ENCODE measurements at places on chromosomes 16 and 17.

GRCh38 chr17:40241252-40241834 lies 22.2 kb downstream of the WIPF2 start:
- DNase-seq: no peak

DNA sequence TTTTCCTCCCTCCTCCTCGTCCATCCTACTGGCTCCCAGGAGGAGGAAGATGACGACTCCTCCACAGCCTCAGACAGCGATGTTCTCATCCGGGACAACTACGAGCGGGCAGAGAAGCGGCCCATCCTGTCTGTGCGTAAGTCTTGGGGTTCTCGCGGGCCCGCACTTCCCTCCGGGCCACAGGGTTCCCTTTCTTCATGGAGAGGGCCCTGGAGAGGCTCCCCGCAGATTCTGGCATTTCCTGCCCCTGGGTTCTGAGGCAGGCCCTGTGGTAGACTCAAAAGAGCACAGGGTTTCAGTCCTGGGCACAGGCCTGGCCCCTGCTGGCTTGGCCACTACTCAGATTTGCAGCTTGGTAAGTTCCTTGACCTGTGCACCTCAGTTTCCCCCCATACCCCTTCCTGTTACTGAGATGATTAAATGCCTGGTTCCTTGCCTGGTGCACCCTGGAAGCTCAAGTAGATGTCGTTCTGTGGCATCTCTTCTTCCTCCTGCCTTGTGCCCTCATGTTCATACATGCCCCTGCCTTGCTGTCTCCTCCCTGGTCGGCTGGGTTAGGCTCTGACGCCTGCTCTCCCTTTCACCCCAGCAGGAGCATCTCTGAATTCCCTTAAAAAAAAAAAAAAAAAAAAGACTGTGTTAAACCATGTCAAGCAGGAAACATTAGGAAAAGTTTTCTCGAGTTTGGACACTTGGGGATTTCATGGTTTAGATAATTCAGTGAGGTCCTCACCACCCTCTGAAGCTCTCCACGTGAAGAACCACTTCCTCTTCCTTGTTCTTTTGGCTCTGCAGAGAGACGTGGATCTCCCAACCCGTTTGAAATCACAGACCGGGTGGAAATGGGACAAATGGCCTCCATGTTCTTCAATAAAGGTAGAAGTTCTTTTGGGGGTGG lies 14.3 kb upstream of the NAT9 start:
- no peak for DNase-seq

- DNase-seq: no peak
Measured at GRCh38 chr17:17460038-17460437, 16.8 kb upstream of the MED9 start.

DNA sequence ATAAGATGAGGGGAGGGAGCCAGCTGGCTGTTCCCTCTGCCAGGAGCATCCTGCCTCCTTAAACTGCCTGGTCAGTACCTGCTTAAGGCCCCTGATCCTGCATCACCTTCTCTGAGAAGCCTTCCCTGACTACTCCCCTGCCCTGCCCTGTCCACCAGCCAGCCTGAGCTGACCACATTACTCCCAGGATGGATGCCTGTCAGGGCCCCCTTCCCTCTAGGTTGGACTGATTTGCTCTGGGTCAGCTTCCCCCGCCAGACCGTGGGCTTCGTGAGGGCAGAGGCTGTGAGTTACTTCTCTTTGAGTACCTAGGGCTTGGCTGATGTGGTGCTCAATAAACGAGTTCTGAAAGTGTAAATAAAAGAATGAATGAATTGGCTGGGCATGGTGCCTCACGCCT lies 63.3 kb downstream of the WSB1 start:
- DNase-seq: no peak

DNA sequence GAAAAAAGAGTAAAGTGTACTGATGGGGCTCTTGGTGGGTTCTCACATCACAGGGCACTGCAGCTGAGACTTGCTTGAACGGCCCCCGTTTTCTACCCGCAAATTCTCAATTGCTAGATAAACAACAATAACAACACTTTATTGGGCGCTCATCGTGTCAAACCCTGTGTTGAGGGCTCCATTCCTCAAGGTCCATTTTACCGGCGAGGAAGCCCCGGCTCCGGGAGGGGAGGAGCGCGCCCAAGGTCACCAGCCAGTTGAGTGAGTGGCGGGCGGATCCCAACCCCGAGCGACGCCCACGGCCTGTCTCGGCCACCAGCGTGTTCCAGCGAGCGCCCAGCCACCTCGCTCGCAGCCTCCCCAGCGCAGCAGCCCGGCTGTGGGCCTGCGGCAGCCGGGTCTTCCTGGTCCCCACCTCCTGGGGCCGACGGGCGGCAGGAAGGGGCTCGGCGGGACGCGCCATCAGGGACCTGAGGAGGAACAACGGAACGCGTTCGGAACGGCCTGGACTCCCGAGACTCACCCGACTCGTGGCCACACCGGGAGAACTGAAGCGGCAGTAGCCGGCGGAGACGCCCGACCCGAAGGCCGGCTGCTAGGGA lies 373 bp downstream of the CMC2 start:
- DNase-seq: peak; percentile 57

- DNase-seq: no peak
Measured at GRCh38 chr17:45262516-45263476, 902 bp upstream of the SPATA32 start.

DNA sequence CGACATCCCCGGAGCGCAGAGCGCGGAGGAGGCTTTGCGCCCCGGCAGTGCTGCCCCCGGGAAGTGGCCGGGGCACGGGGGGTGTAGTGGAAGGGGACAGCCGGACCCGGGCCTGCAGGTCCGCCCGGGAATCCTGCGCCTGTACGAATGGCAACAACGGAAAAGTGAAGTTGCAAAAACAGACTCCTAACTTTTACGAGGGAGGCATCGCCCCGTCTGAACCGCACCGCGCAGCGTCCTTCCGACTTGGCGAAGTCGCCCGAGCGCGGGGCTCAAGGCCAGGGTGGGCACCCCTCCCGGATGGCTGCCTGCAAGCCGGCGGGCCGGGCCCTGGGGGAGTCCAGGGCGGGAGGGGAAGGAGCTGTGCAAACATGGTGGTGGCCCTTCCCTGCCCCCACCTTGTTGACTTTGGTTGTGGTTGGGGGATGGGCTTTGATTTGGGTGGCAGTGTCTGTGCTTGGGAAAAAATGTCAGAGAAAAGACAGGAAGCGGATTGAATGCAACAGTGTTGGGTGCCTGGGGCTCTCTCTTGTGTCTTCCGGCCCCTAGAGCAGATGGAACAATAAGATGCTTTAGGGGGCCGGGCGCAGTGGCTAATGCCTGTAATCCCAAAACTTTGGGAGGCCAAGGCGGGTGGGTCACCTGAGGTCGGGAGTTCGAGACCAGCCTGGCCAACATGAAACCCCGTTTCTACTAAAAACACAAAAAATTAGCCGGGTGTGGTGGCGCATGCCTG lies 675 bp downstream of the RNF213 start:
- no peak for DNase-seq

GRCh38 chr17:40326014-40326831 lies 17.2 kb downstream of the RARA start:
- no peak for DNase-seq

- no peak for DNase-seq
Measured at GRCh38 chr17:67489273-67489672, 112.2 kb downstream of the PITPNC1 start.

- no peak for DNase-seq
Measured at GRCh38 chr16:57503366-57503765, 17.1 kb upstream of the DOK4 start.

DNA sequence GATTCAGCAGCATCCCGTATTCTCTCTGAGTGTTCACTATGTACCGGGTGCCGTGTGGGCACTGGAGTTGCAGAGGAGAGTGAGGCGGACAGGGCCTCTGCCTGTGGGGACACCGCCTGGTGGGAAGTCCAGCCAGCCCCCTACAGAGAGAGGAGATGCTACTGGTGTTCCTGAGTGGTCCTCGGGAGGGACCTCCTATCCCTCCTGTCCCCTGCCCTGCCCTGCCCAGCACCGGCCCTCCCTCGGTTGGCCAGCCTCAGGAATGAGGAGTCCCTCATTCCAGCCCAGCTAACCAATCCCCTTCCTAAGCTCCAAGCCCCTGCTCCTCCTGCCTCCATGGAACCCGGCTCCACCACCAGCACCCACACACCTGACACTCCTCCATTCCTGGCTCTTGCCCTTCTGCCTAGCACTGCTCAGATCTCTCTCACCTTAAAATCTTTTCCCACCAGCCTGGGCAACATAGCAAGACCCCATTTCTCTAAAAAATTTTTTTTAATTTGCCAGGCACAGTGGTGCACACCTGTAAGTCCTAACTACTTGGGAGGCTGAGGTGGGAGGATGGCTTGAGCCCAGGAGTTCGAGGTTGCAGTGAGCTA lies 2.0 kb downstream of the ASGR2 start:
- no peak for DNase-seq

GRCh38 chr17:28334666-28335200 lies 539 bp downstream of the IFT20 start:
- no peak for DNase-seq

DNA sequence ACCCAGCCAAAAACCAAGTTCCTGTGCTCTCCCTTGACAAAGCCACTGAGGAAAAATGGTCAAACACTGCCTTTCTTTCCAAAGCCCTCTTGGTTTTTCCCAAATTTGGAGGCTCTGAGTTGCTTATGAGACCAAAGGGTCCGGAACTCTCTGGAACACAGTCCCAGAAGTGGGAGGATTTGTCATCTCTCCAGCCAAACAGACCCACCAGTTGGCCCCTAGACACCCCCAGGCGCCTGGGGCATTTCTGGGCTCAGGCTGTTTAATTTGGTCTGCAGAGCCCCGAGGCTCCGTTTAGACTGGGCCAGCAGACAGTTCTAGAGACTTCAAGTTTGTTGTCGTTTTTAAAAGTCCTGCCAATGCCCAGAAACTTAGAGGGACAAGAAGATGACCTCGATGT lies 239.1 kb downstream of the SEC14L1 start:
- no peak for DNase-seq

GRCh38 chr17:5667871-5668270 lies 83.6 kb upstream of the NLRP1 start:
- no peak for DNase-seq

DNA sequence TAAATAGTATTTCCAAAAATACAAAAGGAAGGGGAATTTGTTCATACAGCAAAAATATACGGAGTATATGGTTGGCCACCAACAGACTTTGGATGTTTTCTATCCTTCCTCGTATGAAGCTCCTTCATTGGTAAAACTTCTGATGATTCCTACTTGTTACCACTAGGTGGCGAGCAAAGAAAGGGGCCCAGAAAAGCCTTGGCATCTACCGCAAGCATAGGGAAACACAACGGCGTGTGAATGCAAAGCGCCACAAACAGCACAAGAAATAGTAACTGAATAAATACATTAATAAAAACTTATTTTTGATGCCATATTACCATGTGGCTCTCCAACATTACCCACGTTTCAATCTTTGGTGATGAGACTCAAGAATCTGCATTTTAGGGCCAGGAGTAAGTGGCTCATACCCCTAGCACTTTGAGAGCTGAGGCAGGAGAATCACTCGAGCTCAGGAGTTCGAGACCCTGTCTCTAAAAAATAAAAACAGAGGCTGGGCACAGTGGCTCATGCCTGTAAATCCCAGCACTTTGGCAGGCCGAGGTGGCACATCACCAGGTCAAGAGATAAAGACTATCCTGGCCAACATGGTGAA lies 34.5 kb downstream of the YWHAE start:
- peak; percentile 21 for DNase-seq

DNA sequence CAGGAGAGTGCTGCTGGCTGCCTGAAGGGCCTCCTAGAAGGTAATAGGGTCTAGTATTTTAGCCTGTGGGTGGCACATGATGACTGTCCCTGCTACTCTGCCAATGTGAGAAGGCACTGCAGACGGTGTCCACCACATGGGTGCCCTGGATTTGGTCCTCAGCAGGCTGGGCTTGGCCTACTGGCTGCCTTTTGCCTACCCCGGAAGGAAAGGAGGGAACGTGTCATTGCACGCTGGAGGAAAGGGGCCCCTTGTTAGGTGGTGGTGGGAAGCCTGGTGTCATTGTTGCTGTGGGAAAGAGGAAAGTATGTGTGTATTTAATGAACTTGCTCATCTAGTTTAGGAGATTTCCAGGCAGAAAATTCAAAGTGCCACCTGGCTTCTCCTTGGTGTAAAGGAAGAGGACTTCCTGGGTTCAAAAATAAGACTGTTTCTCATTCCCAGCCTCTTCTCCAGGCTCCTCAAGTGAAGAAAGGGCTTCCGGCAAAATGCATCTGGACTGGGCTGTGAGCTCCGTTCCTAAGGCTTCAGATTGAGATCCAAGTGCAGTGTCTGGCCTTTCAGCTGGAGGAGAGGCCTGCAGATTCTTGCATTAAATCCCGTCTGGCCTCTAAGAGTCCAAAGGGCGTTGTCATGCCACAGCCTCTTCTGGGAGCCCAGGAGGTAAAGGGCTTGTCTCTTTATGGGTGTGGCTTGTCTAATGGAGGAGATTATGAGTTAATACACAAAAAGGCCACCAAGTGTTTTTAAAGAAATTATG lies 55.1 kb downstream of the RPTOR start:
- no peak for DNase-seq
